Omental fat pad (tissue), 4 donors: ENCODE measurements at places on chromosomes 1 and 21.

- no peak for DNase-seq
Measured at GRCh38 chr1:13801232-13801631, 101.2 kb downstream of the PRDM2 start.

GRCh38 chr1:14499312-14500040 lies 99.0 kb upstream of the KAZN start:
- no peak for DNase-seq

- no peak for DNase-seq
Measured at GRCh38 chr1:225539069-225539468, 111.2 kb upstream of the LBR start.

DNA sequence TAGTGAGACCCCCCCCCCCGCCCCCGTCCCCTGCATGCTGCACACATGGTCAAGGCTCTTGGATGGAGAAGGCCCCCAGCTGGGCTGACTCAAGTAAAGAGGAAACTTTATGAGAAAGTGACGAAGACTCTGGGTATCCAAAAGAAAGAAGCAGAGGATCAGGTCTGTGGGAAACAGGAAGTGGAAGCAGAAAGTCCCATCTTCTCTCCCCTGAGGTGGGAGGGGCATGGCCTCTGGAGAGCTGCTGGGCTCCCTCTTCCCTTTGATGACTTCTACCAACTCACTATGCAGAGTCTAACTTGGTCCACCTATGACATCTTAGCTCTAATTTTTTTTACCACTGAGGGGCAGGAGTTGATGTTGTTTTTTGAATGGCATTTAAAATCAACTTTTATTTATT lies 42.7 kb upstream of the LIN9 start:
- no peak for DNase-seq

- no peak for DNase-seq
Measured at GRCh38 chr1:197771904-197772556, 3.2 kb downstream of the DENND1B start.

DNA sequence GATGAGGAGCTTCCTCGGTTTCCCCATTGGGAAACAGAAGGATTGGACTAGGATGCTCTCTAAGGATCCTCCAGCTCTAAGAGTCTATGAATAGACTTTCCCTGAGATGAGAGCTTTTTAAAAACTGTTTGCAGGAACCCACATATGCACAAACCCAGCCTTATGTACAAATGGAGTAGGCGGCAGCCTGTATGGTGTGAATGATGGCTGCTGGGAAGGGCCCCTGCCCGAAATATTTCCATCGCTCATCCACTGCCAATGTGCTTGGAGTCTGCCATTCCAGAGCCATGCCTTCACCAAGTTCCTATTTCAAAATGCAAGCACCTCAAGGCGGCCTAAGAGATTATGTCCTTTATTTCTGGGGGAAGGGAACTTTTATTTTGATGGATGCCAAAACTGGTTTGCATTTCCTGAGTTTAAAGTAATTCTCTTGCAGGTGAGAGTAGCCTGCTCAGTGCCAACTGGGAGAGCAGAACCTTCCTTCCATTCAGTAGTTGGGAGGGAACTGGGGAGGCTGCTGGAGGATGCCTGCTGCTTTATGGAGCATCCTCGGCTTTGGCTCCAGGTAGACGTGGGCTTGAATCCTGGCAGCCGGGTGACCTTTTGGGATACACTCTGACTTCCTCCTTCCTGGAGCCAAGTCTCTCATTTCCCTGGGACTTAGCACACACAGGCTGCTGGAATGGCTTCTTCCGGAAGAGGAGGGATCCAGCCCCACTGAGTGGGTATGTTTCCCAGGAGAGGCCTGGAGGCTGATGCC lies 165.9 kb downstream of the ACTL8 start:
- DNase-seq: no peak
